Colonic mucosa (tissue), 4 donors: ENCODE measurements at places on chromosomes 1 and 21. TPM values are rescaled to one million over a fixed set of nuclear protein-coding genes. Genes with fewer than 3 reads are reported as not detected.

Gene PTGS2
- 0.57 TPM for total RNA-seq

Gene IPP
- total RNA-seq = 17.7 TPM

Gene CA6
- not detected for total RNA-seq

Gene PAPPA2
- total RNA-seq = 3.6 TPM

- no peak overlapping the region for H3K4me3 ChIP-seq
- no peak overlapping the region for H3K27ac ChIP-seq
- no peaks in the 10 kb centered on the region for H3K4me1 ChIP-seq
- DNase-seq = no peak
These were observed 64.8 kb downstream of the FCRL5 start for GRCh38 chr1:157487504-157487903.

- H3K27ac ChIP-seq = no peak overlapping the region
- H3K4me1 ChIP-seq = no peaks in the 10 kb centered on the region
- H3K27me3 ChIP-seq = no peaks in the 10 kb centered on the region
- no peak overlapping the region for H3K4me3 ChIP-seq
- peaks cover 40% of the 10 kb centered on the region for H3K36me3 ChIP-seq
These were observed 30.6 kb downstream of the HYI start for GRCh38 chr1:43422995-43423671.

GRCh38 chr1:163170331-163170730 is 32.4 kb downstream of the RGS5 start:
- H3K36me3 ChIP-seq = no peaks in the 10 kb centered on the region
- no peak overlapping the region for H3K4me3 ChIP-seq
- no peak overlapping the region for H3K27ac ChIP-seq
- no peaks in the 10 kb centered on the region for H3K27me3 ChIP-seq
- DNase-seq = no peak
- H3K4me1 ChIP-seq = no peaks in the 10 kb centered on the region

GRCh38 chr1:234256359-234256758 is 116.9 kb upstream of the COA6 start:
- no peaks in the 10 kb centered on the region for H3K4me1 ChIP-seq
- H3K36me3 ChIP-seq = no peaks in the 10 kb centered on the region
- DNase-seq = no peak

GRCh38 chr1:193634470-193634869 is 448.1 kb upstream of the B3GALT2 start:
- no peaks in the 10 kb centered on the region for H3K4me1 ChIP-seq
- H3K27me3 ChIP-seq = no peaks in the 10 kb centered on the region
- no peak overlapping the region for H3K4me3 ChIP-seq
- no peak overlapping the region for H3K27ac ChIP-seq
- no peaks in the 10 kb centered on the region for H3K36me3 ChIP-seq

DNA sequence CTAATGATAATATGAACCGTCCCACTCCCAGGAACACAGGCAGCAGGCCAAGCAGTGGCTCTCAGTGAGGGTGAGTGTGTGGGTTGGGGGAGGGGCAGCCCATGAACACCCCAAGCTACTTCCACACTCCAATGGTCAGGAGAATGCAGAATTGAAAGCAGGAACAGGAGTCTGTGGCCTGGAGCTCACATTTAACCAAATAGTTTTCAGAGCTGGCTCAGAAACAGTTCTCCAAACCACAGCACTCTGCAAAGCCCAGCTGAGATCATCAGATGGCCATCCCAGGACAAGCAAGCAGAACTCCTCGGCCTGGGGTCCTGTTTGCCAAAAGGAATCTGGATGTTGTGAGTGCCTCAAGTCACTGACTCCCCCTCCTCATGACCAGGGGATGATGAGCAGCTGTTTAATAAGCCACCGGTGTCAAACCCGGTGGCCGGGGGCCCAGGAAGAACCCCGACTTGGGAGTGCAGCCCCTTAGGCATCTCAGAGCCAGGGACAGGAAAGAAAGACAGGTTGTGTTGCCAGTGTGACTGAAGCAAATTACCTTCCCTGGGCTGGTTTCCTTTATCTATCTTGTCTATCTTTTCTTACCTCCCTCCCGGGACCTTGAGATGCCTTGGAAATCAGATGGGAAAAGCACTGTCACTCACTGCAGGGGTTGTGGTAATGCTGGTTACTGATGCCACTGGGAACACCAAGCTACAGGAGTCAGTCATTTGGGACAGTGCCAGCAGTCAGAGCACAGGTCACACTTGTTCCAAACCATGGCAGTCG is 20.4 kb downstream of the DEGS1 start:
- no peak overlapping the region for H3K4me3 ChIP-seq
- no peaks in the 10 kb centered on the region for H3K4me1 ChIP-seq
- no peaks in the 10 kb centered on the region for H3K27me3 ChIP-seq
- no peaks in the 10 kb centered on the region for H3K36me3 ChIP-seq

DNA sequence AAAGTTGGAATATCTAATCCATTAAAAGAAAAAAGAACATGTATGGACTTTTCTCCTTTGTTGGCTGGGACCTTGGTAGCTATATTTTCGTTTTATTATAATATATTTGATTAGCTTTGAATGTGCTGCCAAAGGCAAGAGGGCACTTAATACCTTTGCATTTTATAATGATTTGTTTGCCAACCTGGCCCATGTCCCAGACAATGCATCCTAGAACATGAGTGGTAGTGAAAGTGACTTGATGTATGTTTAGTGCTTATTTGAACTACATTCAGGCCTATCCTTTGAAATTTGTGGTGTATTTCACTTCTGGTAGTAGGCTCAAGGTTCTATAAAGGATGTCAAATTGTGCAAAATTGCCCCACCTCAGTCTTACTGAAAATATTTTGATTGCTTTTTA is 25.9 kb downstream of the CACHD1 start:
- no peaks in the 10 kb centered on the region for H3K36me3 ChIP-seq
- H3K4me1 ChIP-seq = no peaks in the 10 kb centered on the region
- H3K4me3 ChIP-seq = no peak overlapping the region

- H3K36me3 ChIP-seq = no peaks in the 10 kb centered on the region
- DNase-seq = no peak
- H3K4me3 ChIP-seq = no peak overlapping the region
- H3K27ac ChIP-seq = no peak overlapping the region
These were observed 17.3 kb downstream of the GLUL start for GRCh38 chr1:182374101-182374834.
